ENCODE measurements at places on chromosomes 13 and 19.

- no peak for DNase-seq
Measured at GRCh38 chr19:34713262-34713637, 20.8 kb upstream of the ZNF181 start.

DNA sequence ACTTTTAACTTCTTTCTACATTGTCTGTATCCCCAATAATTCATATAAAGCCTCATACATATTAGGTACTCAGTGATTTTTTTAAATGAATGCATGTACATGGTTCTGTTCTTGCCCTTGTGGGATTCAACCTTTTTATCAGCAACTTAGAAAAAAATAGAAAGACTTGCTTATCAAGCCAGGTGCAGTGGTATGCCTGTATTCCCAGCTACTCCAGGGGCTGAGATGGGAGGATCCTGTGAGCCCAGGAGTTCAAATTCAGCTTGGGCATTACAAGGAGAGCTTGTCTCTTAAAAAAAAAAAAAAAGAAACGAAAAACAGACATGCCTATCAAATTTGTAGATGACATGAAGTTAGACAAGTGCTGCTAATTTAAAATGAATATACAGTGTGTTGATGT is 54.2 kb upstream of the MYCBP2 start:
- no peak for DNase-seq

DNA sequence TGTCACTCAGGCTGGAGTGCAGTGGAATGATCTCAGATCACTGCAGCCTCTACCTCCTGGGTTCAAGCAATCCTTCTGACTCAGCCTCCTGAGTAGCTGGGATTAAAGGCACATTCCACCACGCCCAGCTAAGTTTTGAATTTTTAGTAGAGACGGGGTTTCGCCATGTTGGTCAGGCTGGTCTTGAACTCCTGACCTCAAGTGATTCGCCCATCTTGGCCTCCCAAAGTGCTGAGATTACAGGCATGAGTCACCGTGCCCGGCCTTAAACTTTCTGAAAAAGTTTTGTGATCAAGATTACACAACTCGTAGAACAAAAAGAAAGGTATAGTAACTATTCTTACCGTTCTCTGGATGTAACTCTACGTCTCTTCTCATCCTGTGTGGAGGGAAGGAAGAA is 21.2 kb downstream of the DNMT1 start:
- DNase-seq: no peak

- no peak for DNase-seq
Measured at GRCh38 chr19:49155820-49156346, 687 bp upstream of the HRC start.

Data from NCI-H1048 (cell line).